ENCODE measurements at places on chromosomes 13 and 19.

GRCh38 chr13:111275382-111275781 is 45.1 kb upstream of the TEX29 start:
- no peak for DNase-seq

DNA sequence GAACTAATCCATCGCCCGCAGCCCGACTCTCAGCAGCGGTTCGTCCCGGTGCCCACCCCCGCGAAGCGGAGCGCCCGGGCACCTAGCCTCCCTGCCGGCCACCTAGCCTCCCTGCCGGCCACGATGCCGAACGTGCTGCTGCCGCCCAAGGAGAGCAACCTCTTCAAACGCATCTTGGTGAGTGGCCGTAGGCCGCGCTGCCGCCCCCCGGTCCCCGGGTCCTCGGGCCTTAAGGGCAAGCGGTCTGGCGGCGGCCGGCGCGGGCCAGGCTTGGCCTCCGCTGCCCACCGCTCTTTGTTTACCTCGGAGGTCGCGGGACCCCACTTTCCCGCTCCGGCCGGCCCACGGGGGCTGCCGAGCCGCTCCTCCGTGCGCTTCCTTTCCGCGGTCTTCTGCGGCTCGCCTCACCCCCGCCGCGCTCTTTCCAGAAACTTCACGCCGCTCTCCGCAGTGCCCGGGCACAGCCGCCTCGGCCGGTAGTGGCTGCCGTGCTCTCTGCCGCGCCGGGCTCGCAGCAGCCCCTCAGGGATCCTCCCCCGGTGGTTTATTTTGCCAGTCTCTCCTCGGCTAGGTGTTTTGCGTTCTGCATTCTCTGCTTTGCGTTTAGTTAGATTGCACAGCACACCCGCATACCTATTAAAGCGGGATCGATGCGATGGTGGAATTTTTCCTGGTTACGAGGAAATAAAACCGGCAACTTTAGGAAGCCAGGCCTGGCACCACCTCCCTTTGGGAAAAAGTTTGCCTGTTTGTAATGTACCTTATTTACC is 524 bp downstream of the NAA16 start:
- peak; percentile 15 for DNase-seq

DNA sequence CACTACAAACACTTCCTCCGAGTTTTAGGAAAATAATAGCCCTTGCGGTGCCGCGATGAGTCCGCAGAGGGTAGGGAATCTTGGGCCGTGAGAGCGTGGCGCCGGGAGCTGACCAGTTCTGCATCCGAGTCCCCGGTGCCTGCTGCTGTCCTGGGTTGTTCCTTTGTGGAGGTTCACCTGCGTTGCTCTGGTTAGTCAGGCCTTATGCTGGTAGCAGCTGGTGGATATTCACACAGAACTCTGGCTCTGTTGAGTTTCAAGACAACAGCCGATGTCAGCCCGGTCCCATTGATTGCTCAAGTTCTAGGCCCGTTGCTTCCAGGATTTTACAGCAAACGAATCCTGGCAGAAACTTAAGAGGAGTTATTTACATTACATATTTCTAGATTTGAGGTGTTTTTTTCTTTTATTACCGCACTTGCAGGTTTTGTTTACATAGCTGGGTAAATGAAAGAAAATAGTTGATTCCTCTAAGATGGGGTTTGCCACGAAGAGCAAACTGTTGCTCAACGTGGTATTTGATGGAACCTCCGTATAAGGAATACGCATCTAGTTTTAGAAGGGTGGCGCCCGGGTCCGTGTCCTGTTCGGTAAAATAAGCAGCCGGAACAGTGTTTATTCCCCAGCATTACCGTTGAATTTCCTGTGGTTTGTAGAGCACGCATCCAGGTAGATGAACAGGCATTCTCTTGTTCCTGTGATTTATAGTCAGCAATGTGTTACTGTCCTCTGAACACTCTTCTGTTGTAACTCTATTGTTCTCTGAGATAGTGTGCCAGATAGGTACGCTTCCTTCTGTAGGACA is 1.3 kb downstream of the CLDN10 start:
- DNase-seq: no peak

- no peak for DNase-seq
These were observed 17.8 kb downstream of the NFILZ start for GRCh38 chr19:8648240-8648639.

DNA sequence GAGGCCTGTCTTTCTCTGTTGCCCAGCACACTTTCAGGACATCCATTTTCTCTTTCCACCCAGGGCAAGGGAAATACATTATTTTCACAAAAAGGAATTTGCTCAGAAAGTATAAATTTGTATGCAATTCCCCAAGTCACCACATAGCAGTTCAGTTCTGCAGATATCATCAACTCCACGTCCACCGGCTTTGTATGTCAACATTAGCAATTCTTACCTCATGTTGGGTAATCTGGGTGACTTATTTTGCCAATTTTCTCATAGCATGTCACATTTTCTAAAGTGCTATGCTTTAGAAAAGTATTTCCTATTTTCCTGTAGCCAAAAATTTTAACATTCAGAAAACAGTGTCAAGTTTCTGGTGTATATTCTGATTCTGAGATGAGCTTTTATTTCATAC is 501.8 kb downstream of the EFNB2 start:
- no peak for DNase-seq

- no peak for DNase-seq
These were observed 26.6 kb upstream of the CALM3 start for GRCh38 chr19:46574533-46574932.

DNA sequence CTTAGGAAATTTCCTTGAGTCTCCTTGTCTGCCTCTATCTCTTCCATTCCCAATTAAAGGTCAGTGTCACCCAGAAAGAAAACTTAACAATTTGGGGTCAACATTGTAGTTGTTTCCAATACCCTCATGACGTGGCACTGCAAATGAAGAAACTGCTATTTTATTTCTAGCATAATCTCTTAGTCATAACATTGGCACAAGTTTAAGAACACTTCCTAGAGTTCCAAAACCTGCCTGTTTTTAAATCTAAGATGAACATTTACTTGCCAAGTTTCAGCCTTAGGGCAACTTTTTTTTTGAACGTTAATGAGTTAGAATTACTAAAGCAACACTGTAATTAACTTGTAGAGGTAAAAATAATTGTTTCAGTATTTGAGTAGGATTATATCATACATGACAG is 108.0 kb downstream of the LMO7 start:
- no peak for DNase-seq

DNA sequence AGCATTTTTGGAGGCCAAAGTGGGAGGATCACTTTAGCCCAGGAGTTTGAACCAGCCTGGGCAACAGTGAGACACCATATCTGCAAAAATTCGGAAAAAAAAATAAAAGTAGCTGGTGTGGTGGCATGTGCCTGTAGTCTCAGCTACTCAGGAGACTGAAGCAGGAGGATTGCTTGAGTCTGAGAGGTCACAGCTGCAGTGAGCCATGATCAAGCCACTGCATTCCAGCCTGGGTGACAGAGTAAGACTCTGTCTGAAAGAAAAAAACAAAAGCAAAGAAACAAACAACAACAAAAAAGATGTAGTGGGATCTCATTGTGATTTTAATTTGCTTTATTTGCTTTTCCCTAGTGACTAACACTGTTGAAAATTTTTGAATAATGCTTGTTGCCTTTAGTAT is 394.7 kb upstream of the KLHL1 start:
- no peak for DNase-seq

DNA sequence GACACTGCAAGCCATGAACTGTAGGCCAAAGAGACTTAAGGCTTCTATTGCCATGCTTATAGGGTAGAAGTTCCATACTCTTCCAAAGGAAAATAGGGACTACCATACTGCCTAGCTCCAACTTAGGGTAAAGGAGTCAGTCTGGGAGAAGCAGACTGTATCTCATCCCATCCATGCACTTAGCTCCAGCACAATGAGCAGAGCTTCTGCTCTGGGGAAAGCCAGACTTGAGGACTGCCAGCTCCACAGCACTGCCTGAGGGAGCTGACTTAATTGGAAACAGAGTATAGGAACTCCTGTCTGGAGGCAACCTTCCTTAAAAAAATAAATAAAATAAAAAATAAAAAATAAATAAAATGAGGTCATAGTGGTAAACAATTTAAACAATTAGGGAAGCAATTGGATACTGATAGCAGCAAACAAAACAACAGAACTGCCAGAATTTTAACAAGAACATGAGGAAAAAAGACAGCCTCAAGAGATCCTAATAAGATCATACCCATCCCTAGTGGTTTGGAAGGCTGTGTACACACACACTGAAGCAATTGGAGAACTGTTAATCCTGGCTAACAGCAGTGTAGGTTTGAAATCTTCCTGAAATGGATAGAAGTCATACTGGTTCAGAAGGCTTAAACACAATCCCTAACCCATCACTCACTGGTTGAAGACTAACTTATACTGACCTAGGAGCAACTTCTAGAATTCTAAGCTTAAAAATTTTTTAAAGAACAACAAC is 550.1 kb downstream of the TBC1D4 start:
- no peak for DNase-seq

- no peak for DNase-seq
These were observed 14.3 kb upstream of the PLPP2 start for GRCh38 chr19:305240-306150.

DNA sequence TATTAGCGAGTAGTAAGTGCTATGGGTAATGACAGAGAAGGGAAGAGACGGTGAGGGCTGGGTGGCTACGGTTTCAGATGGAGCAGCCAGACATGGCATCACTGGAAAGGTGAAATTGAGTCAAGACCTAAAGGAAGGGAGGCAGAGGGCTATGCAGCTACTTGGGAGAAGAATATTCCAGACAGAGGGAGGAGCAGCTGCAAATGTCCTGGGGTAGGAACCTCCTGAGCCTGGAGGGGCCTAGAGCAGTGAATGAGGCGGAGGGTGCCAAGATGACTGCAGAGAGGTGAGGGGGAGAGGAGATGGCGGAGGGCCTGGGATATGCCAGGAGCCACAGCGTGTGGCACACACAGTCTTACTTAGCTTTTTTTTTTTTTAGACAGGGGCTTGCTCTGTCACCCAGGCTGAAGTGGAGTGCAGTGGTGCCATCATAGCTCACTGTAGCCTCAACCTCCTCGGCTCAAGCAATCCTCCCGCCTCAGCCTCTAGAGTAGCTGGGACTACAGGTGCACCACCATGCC is 21.1 kb downstream of the PLEKHF1 start:
- no peak for DNase-seq

DNA sequence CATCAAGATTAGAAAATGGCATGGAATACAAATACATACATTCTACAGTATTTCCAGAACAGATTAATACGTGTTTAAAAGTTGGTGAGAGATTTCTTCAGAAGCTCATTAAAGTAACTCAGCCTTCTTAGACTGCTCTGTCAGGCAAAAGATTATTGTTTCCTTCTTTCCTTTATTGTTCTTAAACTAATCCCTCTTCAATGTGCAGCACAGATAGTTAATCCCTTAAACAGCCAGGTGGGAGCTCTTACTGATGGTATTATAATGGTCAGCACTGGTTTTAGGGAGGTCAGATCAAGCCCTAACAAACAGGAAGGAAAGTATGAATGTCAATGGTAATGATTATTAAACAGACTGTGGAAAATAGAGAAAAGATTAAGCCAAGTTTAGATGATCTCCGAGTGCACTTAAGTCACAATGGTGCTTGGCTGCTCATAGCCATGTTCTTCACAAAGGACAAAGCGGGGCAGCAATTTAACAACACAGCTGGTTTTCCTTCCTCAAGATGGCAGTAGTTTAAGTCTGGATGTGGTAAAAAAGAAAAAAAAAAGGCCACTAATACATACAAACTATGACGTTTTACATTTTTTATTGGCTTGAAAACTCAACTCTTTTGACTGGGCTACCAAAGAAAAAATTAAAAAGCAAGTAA is 992.6 kb downstream of the PCDH9 start:
- no peak for DNase-seq
